ENCODE measurements at places on chromosomes 3 and 15.

GRCh38 chr15:36271048-36271447 lies 308.4 kb upstream of the CDIN1 start:
- peak; percentile 14 for DNase-seq

GRCh38 chr15:34608517-34608916 lies 25.1 kb upstream of the GOLGA8B start:
- no peak for DNase-seq

- DNase-seq, result no peak
Observed at GRCh38 chr3:19107719-19108118, 40.6 kb upstream of the KCNH8 start.

DNA sequence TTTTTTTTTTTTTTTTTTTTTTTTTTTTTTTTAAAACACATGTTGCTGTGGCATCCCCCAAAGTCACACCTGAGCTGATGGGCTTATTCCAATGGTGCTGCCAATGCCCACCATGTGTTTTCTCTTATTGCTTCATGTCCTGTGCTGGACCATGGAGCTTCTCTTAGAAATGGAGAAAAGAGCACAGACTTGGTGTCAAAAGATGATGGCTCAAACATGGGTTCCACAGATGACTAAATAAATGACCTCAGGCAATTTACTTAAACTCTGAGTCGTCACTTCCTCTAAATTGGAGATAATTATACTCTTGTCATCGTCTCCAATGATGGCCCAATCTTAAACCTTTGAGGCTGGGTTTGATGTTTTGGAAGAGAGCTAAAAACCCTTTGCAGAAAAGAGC lies 28.1 kb downstream of the CHST2 start:
- DNase-seq, result no peak

- DNase-seq, result no peak
Observed at GRCh38 chr3:194482196-194482593, 4.6 kb downstream of the ATP13A3 start.

GRCh38 chr15:75335705-75336355 lies at the start of gene COMMD4:
TSS of gene COMMD4 (plus strand) at chr15:75336063. CDS start at chr15:75336090, 27 bp downstream.
- DNase-seq, result peak; percentile 84

GRCh38 chr3:121941592-121941991 lies 47.4 kb downstream of the SLC15A2 start:
- no peak for DNase-seq

DNA sequence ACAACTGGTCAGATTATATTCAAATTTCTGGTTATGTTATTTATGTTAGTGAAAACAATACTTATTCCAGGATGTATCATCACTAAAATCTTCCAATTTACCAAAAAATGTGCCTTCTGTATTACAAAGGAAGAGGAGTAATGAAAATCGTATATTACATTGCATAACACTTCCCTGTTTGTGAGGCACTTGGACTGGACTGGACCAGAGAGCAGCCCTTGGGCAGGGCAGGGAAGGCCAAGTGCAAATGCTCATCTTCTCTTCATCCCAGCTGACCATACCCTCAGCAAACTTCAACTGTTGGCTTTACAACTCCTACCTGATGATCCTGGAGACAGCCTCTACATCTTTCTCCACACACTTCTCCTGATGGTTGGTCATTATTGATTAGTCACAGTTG lies 285.7 kb upstream of the MME start:
- no peak for DNase-seq

DNA sequence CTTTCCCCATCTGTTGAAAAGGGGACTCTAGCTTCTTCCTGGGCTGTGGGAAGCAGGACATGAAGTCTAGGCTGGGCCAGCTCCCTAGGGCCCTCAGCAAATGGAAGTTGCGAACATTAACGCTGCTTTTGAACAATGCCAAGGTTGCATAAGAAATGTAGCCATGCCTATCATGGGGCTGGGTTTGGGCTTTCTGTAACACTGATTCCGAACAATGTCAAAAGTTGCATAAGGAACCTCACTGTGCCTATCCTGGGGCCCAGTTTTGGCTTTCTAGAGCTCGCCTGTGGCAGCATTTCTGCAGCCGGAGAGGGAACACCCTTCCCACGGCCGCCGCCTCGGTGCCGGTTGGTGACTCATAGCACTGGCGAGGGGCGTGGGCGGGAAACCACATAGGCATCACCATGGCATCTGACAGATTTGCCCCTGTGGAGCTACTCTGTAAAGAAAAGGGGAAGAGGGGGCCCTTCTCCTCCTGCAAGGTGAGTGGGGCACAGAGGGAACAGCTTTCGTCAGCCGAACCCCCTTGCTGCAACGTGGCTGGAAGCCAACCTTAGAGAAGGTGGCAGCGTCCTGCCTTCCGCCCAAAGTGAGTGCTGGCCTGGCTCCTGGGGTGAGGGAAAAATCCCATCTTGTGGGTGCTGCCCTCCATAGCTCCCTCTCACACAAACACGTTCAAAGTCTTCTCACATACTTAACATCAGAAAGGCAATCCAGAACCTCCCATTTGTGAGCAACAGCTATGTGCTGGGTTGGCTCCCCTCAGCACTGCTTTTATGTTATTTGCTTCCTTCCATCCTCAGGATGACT lies 46.6 kb upstream of the ATP2B2 start:
- DNase-seq, result peak; percentile 27

GRCh38 chr3:71497367-71497897 lies 86.1 kb downstream of the FOXP1 start:
- DNase-seq, result peak; percentile 20

Measured in iPS-NIHi11 (cell line).